ENCODE measurements at places on chromosomes 13 and 19.

GRCh38 chr13:36806102-36806501 is 12.9 kb upstream of the RFXAP start:
- DNase-seq = no peak

GRCh38 chr19:27765912-27766725 is 1446.8 kb downstream of the UQCRFS1 start:
- no peak for DNase-seq

DNA sequence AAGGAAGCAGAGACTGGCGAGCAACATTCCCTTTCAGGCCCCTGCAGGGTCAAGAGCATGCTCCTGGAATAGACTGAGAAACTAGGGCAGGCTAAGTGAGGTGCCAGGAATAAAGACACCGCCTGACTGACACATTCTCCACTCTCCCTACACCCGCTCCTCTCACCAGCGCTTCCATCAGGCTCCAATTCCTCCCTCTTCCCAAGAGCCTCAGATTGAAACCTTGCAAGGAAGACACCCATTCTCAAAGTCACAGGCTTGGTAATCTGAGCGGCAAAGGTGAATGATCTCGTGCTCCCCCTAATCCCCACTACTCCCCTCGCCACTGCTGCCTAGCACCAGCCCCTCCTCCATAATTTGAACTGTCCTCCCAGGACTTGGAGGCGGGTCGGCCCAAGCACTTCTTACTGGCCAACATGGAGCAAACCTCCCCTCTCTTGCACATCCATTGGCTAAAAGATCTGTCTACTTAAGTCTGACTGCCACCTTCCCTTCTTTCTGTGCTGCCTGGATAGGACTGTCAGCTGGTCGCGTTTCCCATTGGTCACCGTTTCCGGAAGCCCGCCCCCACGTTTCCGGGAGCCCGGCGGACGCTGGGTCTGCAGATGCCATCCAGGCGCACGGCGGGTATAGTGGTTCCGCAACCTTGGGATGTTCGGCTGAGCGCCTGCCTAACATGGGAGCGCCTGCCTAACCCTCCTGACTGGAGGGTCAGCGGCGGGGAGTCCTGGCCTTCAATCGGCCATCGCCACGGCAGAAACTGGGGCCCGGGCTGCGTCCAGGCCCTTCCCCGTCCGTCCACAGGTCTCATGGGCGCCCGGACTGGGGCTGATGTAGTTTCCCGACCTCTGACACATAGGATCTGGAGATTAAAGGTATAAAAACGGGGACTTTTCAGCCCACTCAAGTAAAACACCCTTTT is 33.6 kb downstream of the ZNF383 start:
- peak; percentile 98 for DNase-seq

DNA sequence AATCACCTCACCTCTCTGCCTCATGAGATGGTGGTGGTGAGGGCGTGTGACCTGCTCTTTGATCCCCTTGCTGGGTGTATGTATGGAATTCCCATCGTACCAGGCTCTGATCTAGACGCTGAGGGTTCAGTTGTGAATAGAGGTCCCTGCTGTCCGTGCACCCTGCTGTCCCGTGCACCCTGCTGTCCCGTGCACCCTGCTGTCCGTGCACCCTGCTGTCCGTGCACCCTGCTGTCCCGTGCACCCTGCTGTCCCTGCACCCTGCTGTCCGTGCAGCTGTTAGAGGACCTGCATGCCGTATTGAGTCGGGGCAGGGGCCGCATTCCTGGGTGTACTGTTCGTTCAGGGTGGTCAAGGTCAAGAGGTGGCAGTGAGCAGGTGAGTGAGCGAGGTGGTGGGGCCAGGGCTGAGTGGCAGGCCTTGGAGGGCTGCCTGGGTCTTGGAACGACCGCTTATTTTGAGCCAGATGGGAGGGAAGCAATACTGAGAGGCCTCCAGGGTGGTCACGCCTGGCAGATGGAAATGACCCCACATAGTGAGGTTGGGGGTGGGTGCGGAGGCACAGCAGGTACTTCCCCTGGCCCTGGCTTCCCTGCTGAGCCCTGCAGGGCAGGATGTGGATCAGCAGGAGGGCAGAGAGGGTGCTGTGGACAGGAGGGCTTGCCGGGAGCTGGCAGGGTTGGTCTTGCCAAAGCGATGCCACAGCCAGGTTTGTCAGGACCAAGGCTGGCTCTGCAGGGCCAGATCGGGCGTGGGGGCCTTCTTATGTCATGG is 4.6 kb upstream of the EPN1 start:
- DNase-seq = no peak

DNA sequence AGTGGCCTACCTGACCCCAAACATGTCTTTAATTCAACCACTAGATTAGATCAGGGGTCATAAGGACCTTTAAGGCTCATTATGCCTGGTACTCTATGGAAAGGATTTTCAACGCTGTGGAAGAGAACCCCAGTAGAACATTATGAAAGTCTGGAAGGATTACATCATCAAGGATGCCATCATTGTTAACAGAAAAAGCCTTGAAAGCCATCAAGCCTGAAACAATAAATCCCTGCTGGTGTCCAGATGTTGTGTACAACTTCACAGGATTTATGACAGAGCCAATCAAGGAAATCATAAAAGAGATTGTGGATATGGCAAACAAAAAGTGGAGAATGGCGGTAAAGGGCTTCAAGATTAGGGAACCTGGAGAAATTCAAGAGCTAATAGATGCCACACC is 59.7 kb downstream of the NAA16 start:
- DNase-seq = peak; percentile 52

GRCh38 chr19:43498233-43498842 is 6.2 kb downstream of the PHLDB3 start:
- DNase-seq = no peak

GRCh38 chr13:25899464-25899863 is 152.4 kb downstream of the SHISA2 start:
- no peak for DNase-seq

- DNase-seq = no peak
Observed at GRCh38 chr19:23378948-23379347, 16.3 kb downstream of the ZNF91 start.

GRCh38 chr19:48632692-48633147 is 4.5 kb downstream of the DBP start:
- DNase-seq = peak; percentile 70

- DNase-seq = no peak
Observed at GRCh38 chr19:13763265-13763664, 1.1 kb upstream of the MRI1 start.

DNA sequence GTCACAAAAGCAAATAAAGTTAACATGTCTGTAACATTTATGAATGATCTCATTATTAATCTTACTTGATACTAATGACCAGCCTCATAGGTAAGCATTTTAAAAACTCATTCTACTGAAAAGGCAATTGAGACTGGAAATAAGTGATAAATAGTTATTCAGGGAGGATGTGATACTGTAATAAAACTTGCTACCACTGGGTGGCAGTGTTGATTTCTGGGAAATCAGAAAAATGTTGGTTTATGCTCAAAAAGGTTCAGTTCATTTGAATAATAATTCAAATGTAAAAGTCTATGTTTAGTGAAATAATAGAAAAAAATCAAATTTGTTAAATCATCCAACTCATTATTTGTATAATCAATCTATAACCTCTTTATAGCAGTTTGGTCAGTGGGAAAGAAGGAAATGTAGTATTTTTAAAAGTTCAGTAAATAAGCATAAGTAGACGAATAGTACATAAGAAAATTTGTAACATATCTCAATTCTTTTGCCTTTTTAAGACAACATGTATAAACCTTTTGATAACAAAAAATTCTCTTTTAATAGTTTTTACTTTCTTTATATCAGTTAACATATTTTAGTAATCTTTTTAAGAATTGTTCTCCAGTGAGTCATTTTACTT is 9.6 kb downstream of the ABHD13 start:
- DNase-seq = no peak

DNA sequence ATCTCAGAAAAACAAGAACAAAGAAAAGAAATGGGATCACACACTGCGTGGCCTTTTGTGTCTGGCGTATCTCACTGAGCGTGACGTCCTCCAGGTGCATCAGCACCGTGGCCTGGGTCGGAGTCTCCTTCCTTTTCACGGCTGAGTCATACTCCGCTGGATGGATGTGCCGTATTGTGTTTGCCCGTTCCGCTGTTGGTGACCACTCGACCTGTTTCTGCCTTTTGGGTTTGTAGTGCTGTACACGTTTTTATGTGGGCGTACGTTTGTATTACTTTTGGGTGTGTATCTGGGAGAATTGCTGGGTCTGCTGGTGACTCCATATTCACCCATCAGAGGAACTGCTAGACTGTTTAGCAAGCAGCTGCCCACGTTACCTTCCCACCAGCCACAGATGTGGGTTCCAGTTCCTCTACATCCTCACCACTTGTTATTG is 11.4 kb downstream of the ARID3A start:
- DNase-seq = no peak

- DNase-seq = peak; percentile 60
Observed at GRCh38 chr19:7522923-7523667, 671 bp downstream of the MCOLN1 start.

- peak; percentile 95 for DNase-seq
Observed at GRCh38 chr13:109744512-109745051, 41.8 kb downstream of the IRS2 start.

DNA sequence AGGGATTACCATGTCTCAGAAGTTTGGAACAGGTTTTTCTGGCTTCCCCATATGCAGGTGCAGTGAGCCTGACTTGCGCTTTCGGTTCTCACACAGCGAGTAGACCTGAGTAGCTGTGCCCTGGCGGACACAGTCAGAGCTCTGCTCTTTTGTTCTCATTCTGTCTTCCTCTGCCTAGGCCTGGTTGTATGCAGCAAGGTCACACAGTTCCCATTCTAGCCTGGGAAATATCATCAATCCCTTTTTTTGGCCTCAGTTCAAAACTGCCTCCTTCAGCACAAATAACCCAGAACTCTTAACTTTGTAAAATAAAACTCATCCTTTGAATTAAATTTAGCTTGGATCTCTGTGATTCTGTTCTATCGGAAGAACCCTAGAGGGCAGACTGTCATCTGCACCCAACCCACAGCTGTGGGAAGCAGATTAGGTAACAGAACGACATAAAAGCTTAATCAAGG is 10.2 kb downstream of the OXGR1 start:
- no peak for DNase-seq

- peak; percentile 3 for DNase-seq
Observed at GRCh38 chr19:1270213-1270853, 1.2 kb downstream of the CIRBP start.

DNA sequence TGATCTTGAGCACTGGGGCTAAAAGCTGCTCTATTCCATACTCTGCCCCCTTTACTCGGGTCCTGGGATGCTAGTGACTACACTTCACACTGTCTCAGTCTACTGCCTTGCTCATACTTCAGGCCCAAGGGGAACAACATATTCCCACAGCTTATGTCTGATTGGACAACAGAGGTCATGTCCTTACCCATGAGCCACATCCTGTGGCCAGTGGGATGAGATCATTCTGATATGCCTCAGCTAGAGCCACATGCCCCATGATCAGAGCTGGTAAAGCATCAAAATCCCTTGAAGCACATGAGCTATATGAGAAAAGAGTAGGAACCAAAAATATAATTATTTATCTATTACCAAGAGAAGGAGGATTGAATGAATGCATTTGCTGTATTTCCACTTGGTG is 290.1 kb upstream of the TSHZ3 start:
- DNase-seq = no peak

DNA sequence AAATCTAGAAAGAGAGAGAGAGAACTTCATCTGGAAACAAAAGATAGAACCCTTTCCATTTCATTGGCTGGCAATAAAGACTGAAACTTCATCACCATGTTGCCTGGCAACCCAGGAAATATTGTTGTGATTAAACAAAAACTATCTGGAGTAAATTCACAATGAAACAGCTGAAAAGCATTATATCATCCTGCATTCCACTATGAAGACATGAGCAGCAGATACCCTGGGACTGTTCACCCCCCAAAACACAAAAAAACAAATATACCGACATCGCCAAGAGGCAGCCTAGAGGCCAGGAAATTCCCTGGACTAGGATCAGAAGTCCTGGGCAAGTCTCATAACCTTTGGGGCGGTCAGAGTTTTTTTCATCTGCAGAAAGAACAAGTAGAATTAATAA is 158.3 kb downstream of the FOXO1 start:
- DNase-seq = peak; percentile 29

DNA sequence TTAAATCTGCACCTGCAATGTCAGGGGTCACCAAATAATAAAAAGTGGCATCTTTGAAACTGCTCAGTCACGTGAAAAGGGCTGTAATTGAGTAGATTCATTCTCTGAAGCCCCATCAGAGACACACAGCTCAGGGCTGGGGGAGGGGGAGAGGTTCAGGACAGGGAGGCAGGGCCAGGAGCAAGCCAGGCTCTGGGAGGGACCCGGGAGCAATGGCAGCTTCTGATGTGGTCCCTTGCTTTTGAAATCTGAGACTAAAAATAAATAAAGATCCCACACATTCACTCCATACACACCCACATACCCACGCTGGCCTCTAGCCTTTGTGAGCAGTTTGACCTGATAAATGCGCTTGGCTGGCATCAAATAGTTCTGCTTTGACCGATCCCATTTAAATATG is 32.8 kb downstream of the GSX1 start:
- no peak for DNase-seq

DNA sequence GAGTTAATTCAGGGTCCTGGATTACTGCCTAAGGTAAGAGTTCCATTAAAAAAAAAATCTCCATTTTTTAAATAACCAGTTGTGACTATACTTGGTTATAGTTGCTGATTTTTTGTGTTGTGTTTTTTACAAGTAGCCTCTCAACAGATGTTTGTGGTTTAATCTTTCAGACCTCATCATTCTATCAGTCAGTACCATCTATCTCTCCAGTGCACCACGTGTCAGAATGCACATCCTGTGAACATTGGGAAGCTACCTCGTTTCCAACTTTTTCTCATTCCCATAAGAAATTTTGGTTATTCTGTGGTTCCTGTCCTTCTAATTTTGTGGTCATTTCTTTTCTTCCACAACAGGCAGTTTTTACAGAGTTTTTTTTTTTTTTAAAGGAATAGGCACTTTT is 39.2 kb downstream of the WDFY2 start:
- peak; percentile 38 for DNase-seq

GRCh38 chr13:42997381-42997780 is 5.3 kb upstream of the EPSTI1 start:
- DNase-seq = no peak

GRCh38 chr19:35755550-35756376 is 1.1 kb downstream of the HSPB6 start:
- DNase-seq = peak; percentile 86

- DNase-seq = no peak
Observed at GRCh38 chr13:94608586-94608985, 6.9 kb downstream of the GPR180 start.

GRCh38 chr19:6269101-6269886 is 10.5 kb downstream of the MLLT1 start:
- DNase-seq = no peak

GRCh38 chr13:85427416-85427815 is 371.8 kb downstream of the SLITRK6 start:
- DNase-seq = no peak

- no peak for DNase-seq
Observed at GRCh38 chr13:69331245-69331644, 776.4 kb upstream of the ATXN8OS start.
